ENCODE measurements at places on chromosomes 13 and 19. TPM values are rescaled to one million over a fixed set of nuclear protein-coding genes. Genes with fewer than 3 reads are reported as not detected.

The NLRP4 gene
- total RNA-seq: not detected

The CGB2 gene
- total RNA-seq: not detected

The CPAMD8 gene
- total RNA-seq: 3.7 TPM

The SULT2B1 gene
- not detected for total RNA-seq

The RYR1 gene
- total RNA-seq: 2.0 TPM

The CBARP gene
- 3.3 TPM for total RNA-seq

The TUBB4A gene
- total RNA-seq: not detected

The ADGRE3 gene
- not detected for total RNA-seq

The ZNF816 gene
- total RNA-seq: 2.7 TPM
